ENCODE measurements at places on chromosomes 3 and 15. TPM values are rescaled to one million over a fixed set of nuclear protein-coding genes. Genes with fewer than 3 reads are reported as not detected.

Gene TP63
- total RNA-seq = 73.3 TPM

Gene HCN4
- not detected for total RNA-seq

Gene INSYN1
- not detected for total RNA-seq

Gene PRSS50
- total RNA-seq = not detected

Gene AADACL2
- not detected for total RNA-seq

Gene DAPK2
- total RNA-seq = 1.7 TPM

Gene CAMP
- total RNA-seq = 27.3 TPM

Gene TRIM42
- total RNA-seq = not detected

Gene VEPH1
- not detected for total RNA-seq

Gene TNNC1
- total RNA-seq = not detected

Gene IGDCC3
- not detected for total RNA-seq

Gene BTLA
- total RNA-seq = not detected

Gene STARD9
- 2.4 TPM for total RNA-seq

Gene GPR87
- 83.1 TPM for total RNA-seq

Gene C3orf49
- not detected for total RNA-seq

Gene DUOXA2
- total RNA-seq = not detected

Gene SLC9C1
- total RNA-seq = 0.43 TPM

Gene CCR3
- total RNA-seq = not detected
